ENCODE measurements at places on chromosomes 7 and 10.

- no peak for DNase-seq
Observed at GRCh38 chr10:11330383-11331045, 280.9 kb downstream of the USP6NL start.

GRCh38 chr10:26323219-26323618, 106.6 kb downstream of the GAD2 start:
- DNase-seq, result no peak

DNA sequence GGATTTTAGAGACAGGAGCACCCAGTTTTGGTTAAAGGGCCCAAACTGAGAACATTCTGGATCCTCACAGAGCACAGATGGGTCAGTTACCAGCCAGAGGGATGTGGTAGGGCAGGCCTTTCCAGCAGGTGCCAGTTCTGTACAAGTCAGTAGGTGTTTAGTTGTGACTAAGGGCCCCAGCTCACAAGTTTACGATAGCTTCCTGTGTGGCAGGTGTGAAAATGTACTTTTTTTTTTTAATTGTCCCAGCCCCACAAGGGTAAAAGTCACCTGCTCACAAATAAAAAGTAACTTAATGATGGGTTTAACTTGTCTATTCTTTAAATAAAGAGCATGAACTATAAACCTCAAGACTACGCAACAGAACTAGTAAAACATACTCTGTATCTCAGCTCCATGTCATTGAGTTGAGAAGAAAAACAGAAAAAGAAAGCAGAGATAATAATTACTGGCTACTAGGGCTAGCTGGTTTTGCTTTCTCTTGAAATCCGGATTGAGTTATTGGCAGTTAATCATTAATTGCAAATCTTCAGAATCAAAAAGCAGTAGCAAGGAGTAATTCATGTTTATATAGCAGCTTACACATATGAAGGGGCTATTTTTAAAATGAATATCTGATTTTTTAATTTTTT, 15.4 kb downstream of the NFE2L3 start:
- DNase-seq, result no peak

GRCh38 chr10:43362191-43362839, 9.1 kb upstream of the FXYD4 start:
- DNase-seq, result peak; percentile 94

DNA sequence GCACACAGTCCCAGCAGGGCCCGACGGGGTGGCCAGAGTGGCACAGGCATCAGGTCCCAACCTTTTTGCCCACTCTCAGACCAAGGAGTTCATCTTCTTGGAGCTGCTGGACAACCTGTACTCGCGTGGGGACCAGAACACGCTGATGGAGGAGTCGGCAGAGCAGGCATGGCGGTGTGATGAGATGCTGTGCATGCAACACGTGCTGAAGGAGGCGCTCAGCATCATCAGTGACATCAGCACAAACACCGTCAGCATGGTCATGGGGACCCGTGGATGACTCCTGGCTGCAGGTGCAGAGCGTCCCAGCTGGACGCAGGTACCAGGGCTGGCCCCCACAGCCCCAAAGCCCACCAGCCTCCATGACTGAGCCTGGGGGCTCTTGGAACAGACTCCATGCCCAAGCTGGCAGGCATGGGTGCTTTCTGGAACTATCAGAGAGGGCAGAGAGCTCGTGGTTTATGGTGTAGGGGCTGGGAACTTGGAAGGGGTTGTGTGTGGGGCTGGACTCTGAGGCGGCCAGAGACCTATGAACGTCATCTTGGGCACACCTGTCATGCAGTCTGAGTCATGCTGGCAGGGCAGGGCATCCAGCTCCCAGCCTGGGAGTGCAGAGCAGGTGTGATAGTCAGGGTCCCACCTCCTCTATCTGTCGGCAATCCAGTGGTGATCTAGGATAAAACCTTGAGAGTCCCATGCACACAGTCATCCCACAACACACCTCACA, 8.2 kb upstream of the MTPAP start:
- no peak for DNase-seq

DNA sequence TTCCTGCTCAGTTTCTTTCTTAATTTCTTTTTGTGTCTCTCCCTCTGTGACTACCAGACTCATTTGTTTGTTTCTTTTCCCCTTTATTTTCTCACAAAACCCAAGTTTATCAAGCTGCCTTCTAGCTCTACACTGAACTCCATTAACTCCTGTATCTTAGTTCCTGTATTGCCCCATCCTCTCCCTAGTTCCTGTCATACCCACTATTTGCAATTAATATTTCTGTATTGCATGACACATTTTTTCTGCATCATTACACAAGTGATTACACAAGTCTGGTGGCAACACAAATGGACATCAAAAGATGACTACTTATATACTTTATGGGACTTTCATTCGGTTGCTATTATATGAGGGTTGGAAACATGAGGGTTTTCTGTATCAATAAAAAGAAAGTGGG, 26.9 kb upstream of the OR9A4 start:
- DNase-seq, result no peak

GRCh38 chr7:68065581-68065980, 1068.9 kb downstream of the TYW1 start:
- no peak for DNase-seq

Data from NCI-H1092 (cell line).